ENCODE measurements at places on chromosomes 13 and 19.

GRCh38 chr13:44440046-44440608 is 66.5 kb downstream of the SERP2 start:
- no peak for ATAC-seq

DNA sequence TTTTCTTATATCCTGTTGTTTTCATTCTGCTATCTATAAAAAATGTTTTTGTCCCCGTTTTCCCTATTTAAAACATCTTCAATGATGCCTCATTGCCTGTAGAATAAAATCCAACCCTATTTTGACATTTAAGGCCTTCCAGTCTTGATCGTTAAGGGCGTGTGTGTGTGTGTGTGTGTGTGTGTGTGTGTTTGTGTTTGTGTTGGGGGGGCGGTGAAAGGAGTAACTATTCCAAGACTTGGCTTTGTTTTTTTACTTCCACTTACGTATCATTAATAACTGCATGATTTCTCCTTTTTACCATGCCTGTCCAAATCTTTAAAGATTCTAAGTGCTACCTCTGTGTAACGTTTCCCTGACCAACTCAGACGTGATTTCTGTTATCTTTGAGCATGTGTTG is 784 bp downstream of the PIBF1 start:
- ATAC-seq: no peak

DNA sequence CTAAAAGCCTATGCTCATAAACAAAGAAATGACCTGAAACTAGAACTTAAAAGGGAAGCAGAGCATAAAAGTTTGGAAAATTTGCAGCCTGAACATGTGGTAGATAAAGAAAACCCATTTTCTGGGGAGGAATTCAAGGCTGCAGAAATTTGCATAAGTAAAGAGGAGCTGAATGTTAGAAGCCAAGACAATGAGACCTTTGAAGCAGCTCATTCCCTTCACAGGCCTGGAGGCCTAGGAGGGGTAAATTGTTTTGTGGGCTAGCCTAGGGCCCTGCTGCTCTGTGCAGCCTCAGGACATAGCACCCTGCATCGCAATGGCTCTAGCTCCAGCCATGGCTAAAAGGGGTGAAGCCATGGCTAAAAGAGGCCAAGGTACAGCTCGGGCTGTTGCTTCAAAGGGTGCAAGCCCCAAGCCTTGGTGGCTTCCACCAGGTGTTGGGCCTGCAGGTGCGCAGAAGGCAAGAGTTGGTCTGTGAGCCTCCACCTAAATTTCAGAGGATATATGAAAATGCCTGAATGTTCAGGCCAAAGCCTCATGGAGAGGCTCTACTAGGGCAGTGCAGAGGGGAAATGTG is 38.3 kb downstream of the ZIC2 start:
- no peak for ATAC-seq

DNA sequence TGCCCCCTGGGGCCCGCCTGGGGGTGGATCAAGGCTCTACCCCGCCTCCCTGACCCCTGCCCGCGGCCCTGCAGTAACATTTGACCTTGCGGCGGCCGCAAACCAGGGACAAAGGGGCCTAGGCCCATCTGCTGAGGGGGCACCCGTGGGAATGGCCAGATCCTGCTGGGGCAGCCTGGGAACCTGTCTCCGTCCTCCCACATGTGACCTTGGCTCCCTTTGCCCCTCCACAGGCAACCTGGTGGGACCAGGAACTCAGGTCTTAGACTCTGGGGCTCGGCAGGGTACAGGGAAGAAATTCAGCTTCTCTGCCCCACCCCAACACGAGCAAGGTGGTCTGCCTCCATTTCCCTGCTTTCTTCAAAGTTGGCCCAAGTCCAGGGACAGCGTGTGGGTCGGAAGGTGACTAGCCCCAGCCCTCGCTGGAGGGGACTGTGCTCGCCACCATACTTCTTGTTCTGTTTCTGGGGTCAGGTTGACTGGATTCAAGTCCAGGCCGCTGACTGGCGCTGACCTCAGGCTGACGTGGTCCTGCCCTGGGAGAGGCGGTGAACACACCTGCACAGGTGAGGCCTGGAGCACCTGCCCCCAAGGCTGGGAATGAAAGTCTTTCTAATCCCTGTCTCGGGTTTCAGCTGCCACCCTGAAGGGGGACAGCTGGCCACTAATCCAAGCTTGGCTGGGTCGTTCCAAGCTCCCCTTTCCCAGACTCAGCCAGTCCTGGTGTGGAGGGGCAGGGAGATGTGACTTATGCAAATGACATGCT is 2.5 kb upstream of the NR2F6 start:
- no peak for ATAC-seq

GRCh38 chr13:50126263-50126992 is 111.2 kb downstream of the KCNRG start:
- ATAC-seq: no peak

DNA sequence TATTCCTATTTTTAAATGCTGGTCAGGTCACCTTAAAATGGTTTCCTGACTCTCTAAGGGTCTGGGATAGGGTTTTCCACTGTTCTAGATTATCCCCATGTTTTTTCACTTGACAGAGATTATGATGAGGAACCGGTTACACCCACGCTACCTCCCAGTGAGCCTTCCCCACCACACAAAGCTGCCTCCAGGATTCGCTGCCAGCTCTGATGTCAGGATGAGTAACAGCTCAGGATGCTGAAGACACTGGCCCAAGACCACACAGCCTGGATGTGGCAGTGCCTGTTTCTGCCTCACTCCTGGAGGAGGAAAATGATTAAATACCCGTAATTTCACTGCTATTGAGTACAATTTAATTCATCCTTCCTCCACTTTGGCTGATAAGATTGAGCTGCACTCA is 22.9 kb downstream of the ZNF114 start:
- no peak for ATAC-seq

GRCh38 chr19:55087542-55087901 is 11.9 kb downstream of the EPS8L1 start:
- no peak for ATAC-seq

DNA sequence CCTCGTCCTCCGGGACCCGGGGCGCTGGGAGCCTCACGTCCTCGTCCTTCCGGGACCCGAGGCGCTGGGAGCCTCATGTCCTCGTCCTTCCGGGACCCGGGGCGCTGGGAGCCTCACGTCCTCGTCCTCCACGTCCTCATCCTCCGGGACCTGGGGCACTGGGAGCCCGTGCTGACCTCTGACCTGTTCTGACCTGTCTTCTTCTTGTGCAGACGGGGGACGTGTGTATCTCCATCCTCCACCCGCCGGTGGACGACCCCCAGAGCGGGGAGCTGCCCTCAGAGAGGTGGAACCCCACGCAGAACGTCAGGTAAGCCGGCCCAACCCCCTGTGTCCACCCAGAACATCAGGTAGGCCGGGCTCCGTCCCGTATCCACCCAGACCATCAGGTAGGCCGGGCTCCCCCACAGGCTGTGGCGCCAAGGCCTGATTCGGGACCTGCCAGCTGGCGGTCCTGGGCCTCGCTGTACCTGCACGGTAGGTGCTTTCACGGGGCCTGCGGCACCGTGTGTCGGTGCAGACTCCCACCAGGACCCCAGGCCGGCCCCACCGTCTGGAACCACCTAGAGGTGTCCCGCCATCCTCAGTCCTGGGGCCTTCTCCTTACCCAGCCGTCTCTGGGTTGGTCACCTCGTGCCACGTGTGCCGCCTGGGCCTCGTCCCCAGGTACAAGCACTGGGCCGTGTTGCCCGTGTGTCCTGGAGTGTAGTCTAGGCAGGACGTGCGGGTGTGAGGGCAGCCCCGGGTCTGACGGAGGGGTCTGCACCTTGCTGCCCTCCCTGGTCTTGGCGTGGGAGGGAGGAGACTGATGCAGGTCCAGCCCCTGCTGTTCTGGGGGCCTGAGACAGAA is 4.7 kb downstream of the CDC34 start:
- ATAC-seq: no peak

- ATAC-seq: no peak
These were observed 59.4 kb upstream of the TSHZ3 start for GRCh38 chr19:31408460-31409124.

DNA sequence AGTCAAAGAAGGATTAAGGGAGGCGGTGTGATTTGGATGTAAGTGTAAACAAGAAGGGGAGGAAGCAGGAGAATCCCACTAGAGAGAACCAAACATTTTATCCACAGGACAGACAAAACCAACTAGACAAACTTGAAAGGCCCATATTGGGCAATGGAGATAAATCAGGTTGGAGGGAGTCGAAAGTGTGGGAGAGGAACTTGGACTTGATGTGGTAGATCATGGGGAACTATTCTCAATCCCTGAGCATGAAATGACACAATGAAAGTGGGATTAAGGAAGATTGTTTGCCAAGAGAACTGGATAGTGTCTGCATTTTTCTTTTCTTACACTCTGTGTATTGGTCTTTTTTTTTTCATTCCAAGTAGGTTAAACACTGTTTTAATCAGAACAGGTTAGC is 17.9 kb downstream of the GPR183 start:
- ATAC-seq: no peak

DNA sequence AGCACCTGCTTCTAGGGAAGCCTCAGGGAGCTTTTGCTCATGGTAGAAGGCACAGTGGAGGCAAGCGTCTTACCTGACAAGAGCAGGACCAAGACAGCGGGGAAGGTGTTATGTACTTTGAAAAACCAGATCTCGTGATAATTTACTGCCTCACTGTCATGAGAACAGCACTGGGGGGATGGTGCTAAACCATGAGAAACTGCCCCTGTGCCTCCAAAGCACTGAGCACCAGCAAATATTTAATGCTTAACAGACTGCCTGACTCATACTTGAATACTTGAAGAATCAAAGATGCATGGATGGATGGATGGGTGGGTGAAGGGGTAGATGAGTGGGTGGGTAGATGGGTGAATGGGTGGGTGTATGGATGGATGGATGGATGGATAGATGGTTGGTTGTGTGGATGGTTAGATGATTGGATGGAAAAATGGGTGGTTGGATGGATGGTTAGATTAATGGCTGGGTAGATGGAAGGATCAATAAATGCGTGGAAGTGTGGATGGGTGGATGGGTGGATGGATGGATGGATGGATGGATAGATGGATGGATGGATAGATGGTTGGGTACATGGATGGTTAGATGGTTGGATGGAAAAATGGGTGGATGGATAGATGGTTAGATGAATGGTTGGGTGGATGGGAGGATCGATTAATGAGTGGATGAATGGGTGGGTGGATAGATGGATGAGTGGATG is 101.1 kb upstream of the IPO5 start:
- ATAC-seq: no peak

DNA sequence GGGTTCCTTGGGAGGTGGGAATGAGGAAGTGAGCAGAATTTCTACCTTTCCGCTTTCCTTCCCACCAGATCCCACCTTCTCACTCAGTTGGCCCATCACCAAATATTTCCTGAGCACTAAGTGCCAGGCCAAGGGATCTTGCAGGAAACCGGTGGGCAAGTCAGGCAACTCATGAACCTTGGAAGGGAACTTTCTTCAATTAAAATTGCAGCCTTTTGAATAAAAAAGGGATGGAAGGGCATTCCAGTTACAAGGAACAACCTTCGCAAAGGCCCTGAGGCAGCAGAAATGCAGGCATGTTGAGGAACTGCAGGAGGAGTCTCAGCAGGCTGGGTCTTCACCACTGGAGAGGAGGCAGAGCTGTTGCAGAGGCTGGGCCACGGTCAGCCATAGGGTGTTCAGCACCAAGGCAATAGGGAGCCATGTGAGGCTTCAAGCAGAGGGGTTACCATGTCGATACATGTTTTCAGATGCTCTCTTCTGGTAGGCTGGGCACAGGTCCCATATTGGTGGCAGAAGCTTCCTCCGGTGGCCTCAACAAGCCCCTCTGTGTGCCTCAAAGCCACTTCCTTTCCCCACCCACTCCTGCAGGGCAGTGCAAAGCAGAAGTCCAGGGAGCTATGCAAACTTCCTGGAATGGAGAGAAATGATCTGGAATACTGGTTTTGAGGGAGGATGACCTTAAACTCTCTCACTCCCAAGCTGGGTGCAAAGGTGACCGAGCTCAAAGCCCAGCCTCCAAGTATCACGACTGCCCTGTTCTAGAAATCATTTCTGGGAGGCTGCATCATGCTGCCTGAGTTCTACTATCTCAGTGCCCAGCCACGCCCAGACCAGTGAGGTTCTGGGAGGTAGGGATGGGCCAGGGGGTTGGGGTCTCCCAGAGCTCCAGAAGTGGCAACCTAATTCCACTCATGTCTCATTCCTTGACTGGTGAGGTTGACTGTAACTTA is at the start of gene FUT6:
FUT6 (minus strand) TSS at position 638 of the 953 bp plus-strand sequence. CDS start 7,135 bp downstream, outside the sequence.
- ATAC-seq: no peak

- ATAC-seq: no peak
These were observed 165.2 kb downstream of the STK24 start for GRCh38 chr13:98411617-98412265.

GRCh38 chr13:92500192-92500591 is 726.4 kb upstream of the GPC6 start:
- ATAC-seq: no peak

- ATAC-seq: no peak
These were observed 737 bp upstream of the ZNF181 start for GRCh38 chr19:34733266-34733745.

DNA sequence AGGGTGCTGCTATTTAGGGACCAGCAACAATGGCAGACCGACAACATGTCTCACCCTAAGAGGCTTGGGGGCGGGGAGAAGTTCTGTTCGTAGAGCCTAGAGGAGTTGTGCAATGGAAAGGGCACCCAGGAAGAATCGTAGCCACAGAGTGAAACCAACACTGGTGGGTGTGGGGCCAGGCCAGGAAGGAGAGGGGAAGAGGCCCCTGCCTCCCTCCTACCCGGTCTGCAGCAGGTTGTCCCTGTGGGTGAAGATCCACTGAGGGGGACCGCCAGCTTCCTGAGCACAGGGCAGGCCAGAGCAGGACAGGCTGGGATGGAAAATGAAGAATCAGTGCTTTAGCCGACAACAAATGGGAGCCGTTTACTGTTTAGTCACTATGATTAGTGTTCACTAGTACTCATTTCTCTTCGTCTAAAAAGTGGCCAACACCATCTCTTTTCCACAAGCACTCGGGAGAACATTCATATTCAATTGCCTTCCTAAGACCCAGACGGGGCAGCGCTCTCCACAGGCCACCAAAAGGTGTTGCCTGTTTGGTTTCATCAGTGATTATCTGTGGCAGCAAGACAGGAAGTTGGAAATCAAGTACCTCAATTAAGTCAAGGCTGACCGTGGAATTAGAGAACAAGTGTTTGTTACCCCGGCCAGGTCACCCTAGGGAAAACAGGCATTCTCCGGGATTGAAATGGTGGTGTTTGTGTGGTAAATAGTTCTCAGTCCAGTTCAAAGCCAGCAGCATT is 1.1 kb upstream of the ATP11A start:
- no peak for ATAC-seq

- ATAC-seq: peak; percentile 56
These were observed 709 bp downstream of the N4BP2L1 start for GRCh38 chr13:32426990-32427851.

- no peak for ATAC-seq
These were observed 329.2 kb upstream of the TSHZ3 start for GRCh38 chr19:31678421-31678820.

GRCh38 chr19:51364200-51365106 is 1.7 kb downstream of the ETFB start:
- ATAC-seq: no peak

- no peak for ATAC-seq
These were observed 9.5 kb upstream of the KLK14 start for GRCh38 chr19:51091895-51092873.

Measured in stimulated activated memory B cell treated with anti-CD40 and anti-IgM and Interleukin-4, amounts not matched to agents 10 μg/mL and 1 μg/mL and 100 μg/mL, for 72 hours (primary cell).